ENCODE measurements at places on chromosomes 3 and 15. TPM values are rescaled to one million over a fixed set of nuclear protein-coding genes. Genes with fewer than 3 reads are reported as not detected.

- H3K27ac ChIP-seq, result no peak overlapping the region
- H3K36me3 ChIP-seq, result no peaks in the 10 kb centered on the region
- no peak overlapping the region for H3K4me3 ChIP-seq
- DNase-seq, result no peak
Measured at GRCh38 chr3:113213896-113214587, 2.7 kb downstream of the BOC start.

DNA sequence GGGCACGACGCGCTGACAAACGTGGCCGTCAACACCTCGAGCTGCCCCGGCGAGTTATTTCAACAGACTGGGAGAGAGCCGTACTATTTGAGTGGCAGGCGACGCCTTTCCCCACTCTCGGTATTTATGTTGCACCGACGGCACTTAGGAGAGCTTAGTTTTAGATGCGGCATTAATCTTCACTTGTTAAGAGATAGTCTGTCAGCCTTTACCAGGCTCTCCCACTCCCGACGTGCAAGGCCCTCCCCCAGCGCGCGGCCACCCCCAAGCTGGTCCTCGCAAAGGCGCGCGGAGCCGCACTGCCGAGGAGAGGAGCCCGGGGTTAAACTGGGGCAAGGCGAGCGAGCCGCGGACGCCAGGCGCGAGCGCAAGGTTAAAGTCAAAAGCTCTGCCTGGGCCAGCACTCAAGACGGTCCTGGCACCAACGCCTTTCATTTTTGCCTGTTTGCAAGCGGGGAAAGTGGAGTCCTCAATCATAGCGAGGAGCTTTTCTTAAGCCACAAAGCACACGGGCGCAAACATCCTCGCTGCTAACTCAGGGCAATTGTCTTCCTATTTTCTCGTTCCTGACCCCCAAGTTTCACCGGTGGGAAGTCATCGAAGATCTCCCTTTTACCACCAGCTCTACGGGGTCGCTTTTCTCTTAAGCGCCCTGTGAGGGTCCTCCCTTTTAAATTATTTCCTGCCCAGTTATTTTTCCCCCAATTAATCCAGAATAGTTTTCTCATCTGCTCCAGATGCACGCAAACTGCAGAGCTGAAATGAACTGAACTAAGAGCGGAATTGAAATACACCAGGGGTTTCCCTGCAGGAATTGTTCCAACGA lies 86.6 kb downstream of the NR2F2 start:
- peaks cover 98% of the 10 kb centered on the region for H3K27me3 ChIP-seq

DNA sequence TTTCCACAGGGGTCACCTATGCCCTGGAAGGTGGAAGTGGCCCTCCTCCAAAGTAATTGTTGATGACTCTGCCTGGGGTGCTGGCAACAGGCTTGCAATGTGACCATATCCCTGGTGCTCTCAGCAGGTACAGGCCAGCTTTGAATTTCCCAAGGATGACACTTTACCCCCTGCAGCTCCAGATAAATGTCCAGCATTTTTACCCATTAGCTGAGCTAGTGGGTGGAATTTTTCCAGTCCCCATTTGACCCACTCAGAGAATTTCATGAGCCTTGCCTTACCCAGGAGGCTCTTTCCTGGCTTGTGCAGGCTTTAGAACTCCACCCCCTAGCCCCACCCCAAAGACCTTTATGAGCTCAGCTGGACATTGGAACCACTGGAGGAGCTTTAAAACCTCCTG lies 77.6 kb downstream of the ST8SIA2 start:
- no peaks in the 10 kb centered on the region for H3K27me3 ChIP-seq
- H3K36me3 ChIP-seq, result no peaks in the 10 kb centered on the region
- no peak overlapping the region for H3K27ac ChIP-seq

DNA sequence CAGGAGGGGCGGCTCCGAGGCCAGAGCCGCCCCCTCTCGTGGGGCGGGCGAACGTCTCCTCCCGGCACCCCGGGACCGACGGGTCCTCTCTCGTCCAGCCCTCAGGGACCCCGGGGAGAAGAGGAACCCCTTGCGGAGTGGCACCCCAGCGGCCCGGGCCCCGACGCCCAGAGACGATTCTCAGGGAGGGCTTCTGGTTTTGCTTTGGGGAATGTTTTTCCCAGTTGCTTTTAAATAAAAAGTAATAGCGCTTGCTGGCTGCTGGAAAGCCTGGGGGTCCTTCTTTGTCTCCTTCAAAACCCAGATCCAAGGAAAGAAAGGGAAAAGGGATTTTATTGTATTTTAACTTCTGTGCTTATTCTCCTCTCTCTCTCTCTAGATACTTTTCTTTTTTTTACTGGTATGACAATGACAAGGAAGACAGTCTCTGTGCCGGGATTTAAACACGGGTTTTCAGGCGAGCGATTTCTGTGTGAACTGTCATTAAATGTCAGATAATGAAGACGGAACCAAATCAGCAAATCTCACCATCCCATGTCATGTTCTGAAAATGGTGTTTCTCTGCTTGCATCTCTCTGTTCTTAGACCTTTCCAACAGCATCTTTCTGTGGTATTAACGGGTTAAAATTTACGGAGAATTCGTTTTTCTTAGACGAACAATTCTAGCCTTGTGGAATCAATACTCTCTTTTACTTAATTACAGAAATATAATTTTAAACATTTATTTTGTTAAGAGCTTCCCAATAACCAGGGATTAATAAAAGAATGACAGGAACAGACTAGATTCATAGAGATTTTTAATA lies 530 bp upstream of the PCOLCE2 start:
- no peak overlapping the region for H3K27ac ChIP-seq
- peaks cover 21% of the 10 kb centered on the region for H3K27me3 ChIP-seq
- DNase-seq, result peak; percentile 69
- H3K36me3 ChIP-seq, result no peaks in the 10 kb centered on the region
- peaks cover 12% of the 10 kb centered on the region for H3K4me1 ChIP-seq
- H3K4me3 ChIP-seq, result peak overlapping the region; percentile 52

GRCh38 chr3:138854940-138855339 lies 20.2 kb upstream of the PIK3CB start:
- H3K4me1 ChIP-seq, result no peaks in the 10 kb centered on the region
- DNase-seq, result no peak
- no peak overlapping the region for H3K4me3 ChIP-seq
- H3K27ac ChIP-seq, result no peak overlapping the region

DNA sequence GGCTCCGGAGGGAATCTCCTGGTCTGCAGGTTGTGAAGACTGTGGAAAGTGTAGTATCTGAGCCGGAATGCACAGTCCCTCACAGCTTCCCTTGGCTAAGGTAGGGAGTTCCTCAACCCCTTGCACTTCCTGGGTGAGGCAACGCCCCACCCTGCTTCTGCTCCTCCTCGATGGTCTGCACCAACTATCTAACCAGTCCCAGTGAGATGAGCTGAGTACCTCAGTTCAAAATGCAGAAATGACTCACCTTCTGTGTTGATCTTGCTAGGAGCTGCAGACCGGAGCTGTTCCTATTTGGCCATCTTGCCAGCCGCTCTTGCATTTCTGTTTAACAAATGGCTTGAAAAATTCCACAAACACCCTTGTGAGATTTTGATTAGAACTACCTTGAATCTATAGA lies 156.1 kb downstream of the STXBP5L start:
- no peaks in the 10 kb centered on the region for H3K4me1 ChIP-seq
- no peaks in the 10 kb centered on the region for H3K36me3 ChIP-seq
- H3K27me3 ChIP-seq, result no peaks in the 10 kb centered on the region
- DNase-seq, result no peak

DNA sequence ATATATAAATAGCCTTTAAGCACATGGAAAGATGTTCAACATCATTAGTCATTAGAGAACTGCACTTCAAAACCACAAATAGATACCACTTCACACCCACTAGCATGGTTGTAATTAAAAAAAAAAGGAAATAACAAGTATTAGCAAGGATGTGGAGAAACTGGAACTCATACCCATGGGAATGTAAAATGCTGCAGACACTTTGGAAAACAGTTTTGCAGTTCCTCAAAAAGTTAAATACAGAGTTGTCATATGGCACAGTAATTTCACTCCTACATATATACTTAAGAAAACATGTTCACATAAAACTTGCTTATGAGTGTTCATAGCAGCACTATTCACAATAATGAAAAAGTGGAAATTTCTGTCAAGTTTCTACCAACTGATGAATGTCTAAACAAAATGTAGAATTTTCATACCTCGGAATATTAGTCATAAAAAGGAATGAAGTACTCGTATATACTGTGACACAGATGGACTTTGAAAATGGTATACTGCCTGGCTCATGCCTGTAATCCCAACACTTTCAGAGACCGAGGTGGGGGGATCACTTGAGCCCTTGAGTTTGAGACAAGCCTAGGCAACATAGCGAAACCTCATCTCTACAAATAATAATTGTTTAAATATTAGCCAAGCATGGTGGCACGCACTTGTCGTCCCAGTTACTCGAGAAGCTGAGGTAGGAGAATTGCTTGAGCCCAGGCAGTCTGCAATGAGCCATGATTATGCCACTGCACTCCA lies 28.1 kb downstream of the BCL2A1 start:
- no peaks in the 10 kb centered on the region for H3K4me1 ChIP-seq
- no peaks in the 10 kb centered on the region for H3K36me3 ChIP-seq
- H3K4me3 ChIP-seq, result no peak overlapping the region
- H3K27me3 ChIP-seq, result no peaks in the 10 kb centered on the region
- no peak overlapping the region for H3K27ac ChIP-seq

GRCh38 chr3:72177075-72178050 lies 392.4 kb upstream of the PROK2 start:
- no peaks in the 10 kb centered on the region for H3K27me3 ChIP-seq
- peak overlapping the region; percentile 39 for H3K4me3 ChIP-seq
- no peaks in the 10 kb centered on the region for H3K36me3 ChIP-seq
- H3K4me1 ChIP-seq, result peaks cover 21% of the 10 kb centered on the region
- no peak overlapping the region for H3K27ac ChIP-seq

GRCh38 chr3:4163011-4163410 lies 140.2 kb upstream of the SETMAR start:
- H3K27ac ChIP-seq, result no peak overlapping the region
- no peaks in the 10 kb centered on the region for H3K27me3 ChIP-seq
- no peak for DNase-seq
- H3K36me3 ChIP-seq, result no peaks in the 10 kb centered on the region

DNA sequence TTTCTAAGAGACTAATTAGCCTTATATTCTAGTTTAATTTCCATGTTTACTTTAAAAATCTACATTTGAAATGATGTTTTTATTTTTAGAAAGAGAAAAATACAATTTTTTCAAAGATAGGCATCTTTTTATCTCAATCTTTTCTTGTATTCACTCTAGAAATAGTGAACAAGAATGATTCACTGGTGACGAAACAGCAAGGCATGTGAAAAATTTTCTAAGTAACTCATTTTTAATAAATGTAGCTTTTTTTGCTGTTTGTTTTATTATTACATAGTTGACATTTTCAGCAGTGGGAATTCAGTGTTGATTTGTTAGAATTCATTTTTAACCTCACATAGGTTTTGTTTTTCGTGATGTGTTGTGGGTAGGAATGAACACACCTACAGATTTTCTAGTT lies 1226.4 kb downstream of the NSUN3 start:
- H3K27ac ChIP-seq, result no peak overlapping the region
- no peaks in the 10 kb centered on the region for H3K36me3 ChIP-seq
- no peaks in the 10 kb centered on the region for H3K27me3 ChIP-seq
- H3K4me3 ChIP-seq, result no peak overlapping the region

DNA sequence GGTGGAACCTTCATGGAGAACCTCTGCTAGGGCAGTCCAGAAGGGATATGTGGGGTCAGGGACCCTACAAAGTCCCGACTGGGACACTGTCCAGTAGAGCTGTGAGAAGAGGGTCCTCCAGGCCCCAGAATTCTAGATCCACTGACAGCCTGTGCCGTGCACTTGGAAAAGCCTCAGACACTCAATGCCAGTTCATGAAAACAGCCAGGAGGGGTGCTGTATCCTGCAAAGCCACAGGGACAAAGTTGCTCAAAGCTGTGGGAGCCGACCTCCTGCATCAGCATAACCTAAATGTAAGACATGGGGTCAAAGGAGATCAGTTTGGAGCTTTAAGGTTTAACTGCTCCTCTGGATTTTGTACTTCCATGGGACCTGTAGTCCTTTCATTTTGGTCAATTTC lies 448.8 kb upstream of the CADM2 start:
- no peaks in the 10 kb centered on the region for H3K4me1 ChIP-seq
- no peak overlapping the region for H3K27ac ChIP-seq
- H3K4me3 ChIP-seq, result no peak overlapping the region
- no peaks in the 10 kb centered on the region for H3K36me3 ChIP-seq

DNA sequence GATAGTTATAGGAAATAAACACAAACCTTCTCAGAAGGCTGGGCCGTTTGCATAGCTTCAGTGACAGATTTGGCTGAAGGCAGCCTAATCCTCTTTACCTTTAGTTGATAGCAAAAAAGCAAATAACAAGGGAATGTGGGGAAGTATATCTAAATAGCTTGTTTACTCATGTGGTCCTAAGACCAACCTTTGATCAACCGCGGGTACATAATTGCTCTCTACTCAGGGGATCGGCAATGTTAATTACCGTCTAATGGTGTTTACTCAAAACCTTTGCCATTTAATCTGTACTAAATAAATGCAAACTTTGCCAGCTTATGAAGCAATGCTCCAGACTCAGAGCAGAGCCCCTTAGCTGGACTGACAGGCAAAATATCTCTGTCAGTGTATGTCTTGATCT lies 51.6 kb downstream of the EIF3J start:
- peaks cover 98% of the 10 kb centered on the region for H3K36me3 ChIP-seq
- H3K27ac ChIP-seq, result no peak overlapping the region
- no peaks in the 10 kb centered on the region for H3K4me1 ChIP-seq
- no peak for DNase-seq

GRCh38 chr15:91853511-91853947 lies at the start of gene SLCO3A1:
SLCO3A1 (plus strand) TSS chr15:91853708.
- H3K36me3 ChIP-seq, result no peaks in the 10 kb centered on the region
- H3K4me3 ChIP-seq, result peak within 1 kb of the TSS; percentile 77
- H3K27ac ChIP-seq, result peak within 1 kb of the TSS; percentile 88
- peaks cover 53% of the 10 kb centered on the region for H3K4me1 ChIP-seq

Gene PAQR5
- total RNA-seq, result 37.9 TPM

Gene KCTD6
- 8.2 TPM for total RNA-seq

Gene GATA2
- 86.6 TPM for total RNA-seq

Gene ZNF621
- total RNA-seq, result 20.1 TPM

Gene PROS1
- total RNA-seq, result 70.5 TPM
